ENCODE measurements at places on chromosomes 3 and 15.
A peak's percentile ranks its signal among the peaks of the same experiment; 100 is the strongest.

- DNase-seq = no peak
Measured at GRCh38 chr3:58074116-58074715, 66.0 kb downstream of the FLNB start.

DNA sequence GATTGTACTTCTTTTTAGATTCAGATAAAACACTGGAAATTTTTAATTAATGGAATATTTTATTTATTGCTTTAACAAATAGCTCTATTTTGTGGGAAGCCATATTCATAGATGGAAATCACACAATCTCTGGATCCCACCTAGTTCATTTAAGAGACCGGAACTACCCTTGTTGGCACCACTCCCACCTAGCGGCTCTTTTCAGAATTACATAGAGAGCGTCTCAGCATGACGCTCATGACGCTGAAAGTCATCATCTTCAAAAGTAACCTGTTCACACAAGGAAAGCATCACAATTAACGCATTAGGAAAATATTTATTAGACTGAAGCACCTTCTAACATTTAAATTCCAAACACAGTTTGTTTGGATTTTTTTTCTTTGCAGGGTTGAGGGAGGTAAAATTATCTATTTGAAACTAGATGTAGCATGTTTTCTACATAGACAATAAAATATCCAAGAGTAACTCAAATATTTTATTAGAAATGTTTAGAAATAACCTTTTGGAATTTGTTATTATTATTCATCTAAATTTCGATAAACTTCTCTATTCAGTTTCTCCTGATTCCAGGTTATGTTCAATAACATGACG, 214.9 kb upstream of the ARRDC4 start:
- DNase-seq = no peak

DNA sequence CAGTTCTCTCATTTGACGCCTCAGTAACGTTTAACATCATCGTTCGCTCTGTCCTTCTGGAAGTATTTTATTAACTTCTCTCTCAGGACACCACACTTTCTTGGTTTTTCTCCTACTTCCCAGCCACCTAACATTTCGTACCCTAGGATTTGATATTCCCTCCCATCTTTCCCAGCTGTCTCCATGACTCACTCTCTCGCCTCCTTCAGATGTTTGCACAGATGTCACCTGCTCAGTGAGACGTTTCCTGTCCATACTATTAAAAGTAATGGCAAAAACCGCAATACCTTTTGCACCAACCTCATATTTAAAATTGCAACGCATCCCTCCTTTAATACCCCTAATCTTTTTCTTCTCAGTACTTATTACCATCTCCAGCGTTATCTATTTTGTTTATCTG, 62.1 kb upstream of the SPRED1 start:
- DNase-seq = no peak

DNA sequence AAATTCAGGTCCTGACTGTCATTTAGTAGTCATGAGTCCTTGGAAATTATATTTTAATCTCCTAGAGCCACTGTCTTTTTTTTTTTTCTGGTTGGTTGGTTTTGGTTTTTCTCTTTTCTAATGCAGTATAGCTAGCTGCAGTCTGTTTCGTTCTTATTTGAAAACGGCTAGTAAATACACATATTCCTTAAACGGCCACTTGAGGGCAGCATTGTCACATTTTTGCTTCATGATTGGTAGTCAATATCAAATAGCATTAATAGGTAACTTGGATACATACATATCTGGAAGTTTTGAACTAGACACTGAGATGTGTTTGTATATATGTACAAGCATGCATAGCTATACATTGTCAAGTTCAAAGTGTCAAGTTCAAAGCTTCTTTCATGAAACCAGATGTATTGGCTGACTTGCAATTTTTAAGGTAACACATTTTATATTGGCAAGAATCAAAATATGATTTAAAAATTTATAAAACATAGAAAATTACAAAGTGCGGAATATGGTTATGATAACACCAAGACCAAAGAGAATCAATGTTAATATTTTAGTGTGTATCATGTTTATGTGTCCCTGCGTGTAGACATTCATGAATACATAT, 22.5 kb downstream of the GABRA5 start:
- DNase-seq = peak; percentile 13

DNA sequence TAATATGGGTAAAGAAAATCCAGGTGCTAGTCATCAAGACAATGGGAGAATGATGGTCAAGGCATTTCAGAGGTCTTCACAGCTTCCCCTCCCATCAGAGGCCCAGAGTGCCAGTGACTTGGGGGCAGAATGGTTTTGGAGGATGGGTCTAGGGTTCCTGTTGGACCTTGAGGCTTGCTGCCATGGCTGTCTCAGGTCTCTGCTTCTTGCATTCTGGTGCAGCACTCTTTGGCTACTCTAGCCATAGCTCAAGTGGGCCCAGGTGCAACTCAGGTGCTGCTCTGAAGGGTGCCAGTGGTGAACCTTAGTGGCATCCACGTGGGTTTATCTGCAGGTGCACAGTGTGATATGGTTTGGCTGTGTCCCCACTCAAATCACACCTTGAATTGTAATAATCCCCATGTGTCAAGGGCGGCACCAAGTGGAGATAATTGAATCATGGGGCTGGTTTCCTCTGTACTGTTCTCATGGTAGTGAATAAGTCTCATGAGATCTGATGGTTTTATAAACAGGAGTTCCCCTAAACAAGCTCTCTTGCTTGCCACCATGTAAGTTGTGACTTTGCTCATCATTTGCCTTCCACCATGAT, 48.5 kb upstream of the PEX5L start:
- no peak for DNase-seq

DNA sequence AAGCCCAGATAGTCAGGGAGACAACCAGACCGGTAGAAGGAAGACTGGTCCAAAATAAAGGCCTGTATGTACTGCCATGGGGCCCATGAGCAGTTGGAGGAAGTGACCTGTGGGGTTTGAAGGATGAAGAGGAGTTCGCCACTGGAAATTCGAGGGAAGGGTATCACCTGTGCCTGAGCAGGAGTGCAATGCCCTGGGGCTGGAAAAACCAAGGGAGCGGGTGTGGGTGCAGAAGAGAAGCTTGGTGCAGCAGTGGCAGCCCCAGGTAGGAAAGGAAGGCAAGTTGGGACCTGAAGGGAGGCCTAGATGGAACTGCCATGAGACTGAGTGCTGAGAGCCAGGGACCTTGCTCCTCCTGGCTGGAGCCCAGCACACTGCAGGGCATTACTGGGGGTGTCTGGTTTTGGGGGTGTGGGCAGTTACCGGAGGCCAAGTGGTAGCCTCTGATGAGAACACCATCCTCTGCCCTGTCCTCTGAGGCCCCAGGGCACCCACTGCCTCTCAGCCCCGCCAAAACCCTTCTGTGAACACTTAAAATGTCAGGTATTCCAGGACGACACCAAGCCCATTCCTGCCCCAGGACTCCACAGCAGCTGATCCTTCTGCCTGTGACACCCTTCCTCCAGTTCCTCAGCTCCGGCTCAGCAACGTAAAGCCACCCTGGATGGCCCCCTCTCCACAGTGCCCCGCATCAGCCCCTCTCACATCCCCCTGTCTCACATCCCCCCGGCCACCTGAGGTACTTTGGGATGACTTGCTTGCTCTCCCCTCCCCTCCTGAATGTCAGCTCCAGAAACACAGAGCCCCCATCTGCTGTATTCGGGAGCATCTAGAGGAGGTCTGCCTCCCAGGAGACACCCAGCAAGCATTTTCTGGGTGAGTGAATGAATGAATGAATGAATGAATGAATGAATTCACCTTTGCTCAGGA, 42.9 kb downstream of the WNT7A start:
- DNase-seq = no peak

DNA sequence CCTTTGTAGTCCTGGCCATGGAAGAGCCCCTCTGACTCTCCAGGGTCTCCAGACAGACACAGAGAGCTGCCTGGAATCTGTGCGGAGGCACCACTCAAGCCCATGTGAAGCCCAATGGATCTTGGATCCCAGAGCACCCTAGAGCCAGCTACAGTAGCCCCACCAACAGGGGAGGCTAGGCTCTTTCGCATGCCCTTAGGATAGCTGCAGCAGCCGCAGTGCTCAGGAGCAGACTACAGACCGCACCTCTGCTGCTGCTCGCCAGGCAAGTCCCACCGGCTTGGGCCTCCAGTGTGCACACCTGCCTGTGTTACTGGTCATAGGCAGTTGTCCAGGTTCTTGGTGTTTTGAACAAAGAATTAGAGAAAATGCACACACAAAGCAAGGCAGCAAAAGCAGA, 131.6 kb downstream of the SPATA16 start:
- no peak for DNase-seq

- no peak for DNase-seq
Measured at GRCh38 chr3:152461460-152461859, 192.7 kb downstream of the MBNL1 start.

GRCh38 chr3:54527953-54528352, 399.9 kb downstream of the LRTM1 start:
- DNase-seq = no peak

- DNase-seq = no peak
Measured at GRCh38 chr3:69890084-69890483, 109.4 kb upstream of the SAMMSON start.

DNA sequence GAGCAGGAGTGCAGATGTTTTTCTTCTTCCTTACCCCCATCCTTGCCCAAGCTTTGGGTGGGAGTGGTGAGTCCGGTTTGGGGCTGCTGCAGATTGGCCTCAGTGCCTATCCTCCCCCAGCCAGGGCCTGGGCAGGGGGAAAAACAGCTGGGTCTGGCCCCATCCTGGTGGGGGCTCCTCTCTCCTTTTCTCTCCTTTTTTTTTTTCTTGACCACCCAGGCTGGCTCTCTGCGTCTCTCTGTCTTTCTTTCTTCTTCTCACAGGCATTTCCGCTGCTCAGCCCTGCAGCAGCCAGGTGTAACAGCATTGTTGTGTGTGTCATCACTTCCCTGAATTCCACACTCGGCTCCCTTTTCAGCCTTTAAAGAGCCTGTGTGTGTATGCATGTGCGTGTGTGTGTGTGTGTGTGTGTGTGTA, 2.0 kb downstream of the FOXL2NB start:
- no peak for DNase-seq

GRCh38 chr3:116051586-116051985, 393.7 kb downstream of the LSAMP start:
- DNase-seq = no peak

- no peak for DNase-seq
Measured at GRCh38 chr15:65910341-65910740, 41.0 kb downstream of the RAB11A start.

DNA sequence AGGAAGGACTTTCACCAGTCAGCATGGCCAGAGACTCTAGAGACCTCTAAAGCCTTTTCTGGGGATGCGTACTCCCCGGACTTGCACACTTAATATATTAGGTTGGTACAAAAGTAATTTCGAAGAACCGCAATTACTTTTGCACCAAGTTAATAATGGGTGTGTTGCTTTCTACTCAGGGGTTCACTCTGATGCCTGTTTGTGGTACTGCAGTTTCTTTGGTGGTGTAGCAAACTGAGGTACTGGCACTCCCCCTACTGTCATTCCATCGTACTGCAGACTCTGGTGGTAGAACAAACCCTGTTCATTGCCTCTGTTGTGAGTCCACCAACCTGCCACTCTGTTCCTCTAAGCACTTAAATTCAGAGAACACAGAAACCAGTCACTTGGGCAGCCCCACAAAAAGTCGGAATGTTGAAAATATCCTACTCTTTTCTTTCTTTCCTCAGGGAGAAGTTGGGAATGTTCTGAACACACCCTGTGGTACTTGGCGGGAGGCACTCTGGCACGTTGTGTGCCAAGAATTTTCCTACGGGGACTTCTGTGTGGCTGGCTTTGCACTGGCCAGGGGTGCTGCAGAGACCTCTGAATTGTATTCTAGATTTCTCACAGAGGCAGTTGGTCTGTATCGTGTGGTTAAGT, 46.3 kb downstream of the GABRG3 start:
- DNase-seq = no peak

DNA sequence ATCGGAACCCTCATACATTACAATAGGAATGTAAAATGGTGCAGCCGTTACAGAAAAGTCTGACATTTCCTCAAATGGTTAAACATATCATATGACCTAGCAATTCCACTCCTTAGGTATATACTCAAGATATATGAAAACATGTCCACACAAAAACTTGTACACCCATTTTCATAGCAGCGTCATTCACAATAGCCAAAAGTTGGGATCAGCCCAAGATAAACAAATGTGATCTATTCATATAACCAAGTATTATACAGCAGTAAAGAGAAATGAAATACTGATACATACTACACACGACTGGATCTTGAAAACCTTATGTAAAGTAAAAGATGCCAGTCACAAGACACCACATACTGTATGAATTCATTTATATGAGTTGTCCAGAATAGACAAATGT, 102.4 kb downstream of the MSL2 start:
- no peak for DNase-seq

DNA sequence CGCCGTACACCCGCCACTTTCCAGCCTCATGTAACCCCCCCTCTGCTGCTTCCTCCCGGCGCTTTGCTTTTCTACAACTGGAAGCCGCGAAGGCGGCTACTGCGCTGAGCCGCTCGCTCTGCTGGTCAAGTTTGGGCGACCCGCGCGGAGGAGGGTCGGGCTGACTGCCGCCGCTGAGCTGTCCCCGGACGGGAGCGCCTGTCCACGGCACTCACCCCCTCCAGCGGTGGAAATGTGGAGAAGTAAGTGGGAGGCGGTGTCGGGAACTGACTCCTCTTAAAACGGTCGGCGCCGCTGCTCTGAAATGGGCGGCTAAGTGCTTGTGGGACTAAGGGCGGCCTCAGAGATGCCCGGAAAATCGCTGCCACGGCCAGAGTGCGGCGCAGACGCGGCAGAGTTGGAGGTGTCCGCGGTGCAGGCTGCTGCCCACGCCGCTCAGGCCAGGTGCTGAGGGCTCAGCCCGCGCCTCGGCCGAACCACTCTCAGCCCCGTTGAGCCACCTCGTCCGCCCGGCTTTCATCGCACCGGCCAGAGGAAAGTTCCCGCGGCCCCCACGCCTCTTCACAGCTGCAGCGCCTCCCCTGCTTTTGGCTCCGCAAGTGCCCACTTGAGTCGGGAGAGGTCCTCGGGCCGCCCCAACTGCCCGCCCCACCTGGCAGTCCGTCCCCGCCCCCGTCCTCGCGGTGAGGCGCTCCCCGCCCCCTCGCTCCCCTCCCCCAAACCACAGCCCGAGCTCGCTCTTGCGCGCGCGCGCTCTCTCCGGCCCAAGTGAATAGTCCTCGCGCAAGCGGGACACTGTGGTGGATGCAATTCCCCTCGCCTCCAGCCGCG, at the start of gene EPHA6:
Gene EPHA6, plus strand, starts transcription at position 775 of the 831 bp plus-strand sequence.
- DNase-seq = no peak

- no peak for DNase-seq
Measured at GRCh38 chr3:27449530-27450150, 34.5 kb downstream of the SLC4A7 start.

- no peak for DNase-seq
Measured at GRCh38 chr15:26201177-26201858, 338.2 kb upstream of the ATP10A start.

- no peak for DNase-seq
Measured at GRCh38 chr15:75238150-75238549, 20.0 kb upstream of the GOLGA6C start.

- no peak for DNase-seq
Measured at GRCh38 chr3:169668072-169668956, 4.8 kb upstream of the MECOM start.

- DNase-seq = no peak
Measured at GRCh38 chr3:138946663-138947494, at the start of the genes FOXL2 and FOXL2NB. TSS of gene FOXL2 (minus strand) at chr3:138947137. CDS start at chr3:138946722, 415 bp downstream. TSS of gene FOXL2NB (plus strand) at chr3:138947217. CDS start at chr3:138947365, 148 bp downstream.

- no peak for DNase-seq
Measured at GRCh38 chr15:31345606-31346366, 19.2 kb downstream of the KLF13 start.

- peak; percentile 34 for DNase-seq
Measured at GRCh38 chr15:34582461-34583371, 735 bp downstream of the GOLGA8B start.

Data from T-helper 17 cell (primary cell).